ENCODE measurements at places on chromosomes 16 and 17.

- H3K27ac ChIP-seq: no peak overlapping the region
- no peaks in the 10 kb centered on the region for H3K36me3 ChIP-seq
- no peaks in the 10 kb centered on the region for H3K27me3 ChIP-seq
Measured at GRCh38 chr17:7557775-7558543, 591 bp upstream of the TNFSF13 start.

DNA sequence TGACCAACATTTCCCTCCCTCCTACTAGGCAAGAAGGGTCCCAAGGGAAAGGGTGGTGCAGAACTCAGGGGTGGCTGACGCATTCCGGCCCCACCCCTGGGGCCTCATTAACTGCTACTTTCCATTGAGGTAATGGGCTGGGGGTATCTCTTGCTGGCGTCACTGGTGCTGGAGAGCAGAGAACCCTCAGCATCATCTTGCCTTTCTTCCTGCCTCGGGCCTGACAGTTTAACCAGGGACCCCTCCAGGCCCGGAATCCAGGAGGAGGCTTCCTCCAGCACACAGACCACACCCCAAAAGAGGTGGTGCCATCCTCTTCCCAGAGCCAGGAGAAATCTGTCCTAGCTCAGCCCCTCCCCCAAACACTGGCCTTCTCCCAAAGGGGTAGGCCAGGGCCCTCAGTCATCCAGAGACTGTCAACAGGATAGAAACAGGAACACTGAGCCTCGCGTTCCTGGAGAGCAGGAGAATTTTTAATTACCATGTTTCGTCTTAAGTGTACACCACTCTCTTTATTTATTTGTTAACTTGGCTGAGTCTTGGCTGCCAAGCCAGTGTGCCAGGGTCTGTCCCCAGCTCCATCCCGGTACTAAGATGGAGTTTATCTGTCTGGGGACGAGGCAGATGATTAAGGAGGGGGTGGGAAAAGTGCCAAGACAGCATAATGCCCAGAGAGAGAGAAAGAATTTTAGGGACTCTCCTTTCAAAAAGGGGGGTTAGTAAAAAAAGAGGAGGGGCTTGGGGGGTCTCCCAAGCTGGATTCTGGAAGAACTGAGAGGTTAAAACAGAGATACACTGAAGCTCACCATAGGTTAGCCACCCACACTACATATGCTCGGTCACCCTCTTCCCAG is 5.1 kb downstream of the ETV4 start:
- no peaks in the 10 kb centered on the region for H3K36me3 ChIP-seq
- no peak for DNase-seq
- no peak overlapping the region for H3K4me3 ChIP-seq
- H3K27ac ChIP-seq: no peak overlapping the region
- H3K4me1 ChIP-seq: peaks cover 17% of the 10 kb centered on the region

DNA sequence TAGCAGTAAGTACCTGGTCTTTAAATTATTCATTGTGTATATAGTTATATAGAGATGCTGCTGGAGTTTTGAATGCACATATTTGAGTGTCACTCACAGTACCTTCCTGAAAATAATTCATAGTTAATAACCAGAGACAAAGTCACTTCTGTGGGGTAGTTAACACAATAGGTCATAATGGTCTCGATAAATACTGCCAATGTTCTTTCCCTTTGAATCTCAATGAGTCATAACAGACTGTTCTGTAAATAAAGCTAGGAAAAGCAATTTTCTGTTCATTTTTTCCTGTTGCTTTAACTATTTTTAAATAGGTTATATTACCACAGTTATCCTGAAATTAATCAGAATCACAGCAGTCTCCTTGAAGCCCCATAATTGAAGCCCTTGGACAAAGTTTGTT is 87.2 kb downstream of the MAP2K4 start:
- no peak overlapping the region for H3K4me3 ChIP-seq
- H3K36me3 ChIP-seq: peaks cover 5% of the 10 kb centered on the region
- H3K4me1 ChIP-seq: no peaks in the 10 kb centered on the region
- no peaks in the 10 kb centered on the region for H3K27me3 ChIP-seq
- DNase-seq: no peak
- H3K27ac ChIP-seq: no peak overlapping the region

DNA sequence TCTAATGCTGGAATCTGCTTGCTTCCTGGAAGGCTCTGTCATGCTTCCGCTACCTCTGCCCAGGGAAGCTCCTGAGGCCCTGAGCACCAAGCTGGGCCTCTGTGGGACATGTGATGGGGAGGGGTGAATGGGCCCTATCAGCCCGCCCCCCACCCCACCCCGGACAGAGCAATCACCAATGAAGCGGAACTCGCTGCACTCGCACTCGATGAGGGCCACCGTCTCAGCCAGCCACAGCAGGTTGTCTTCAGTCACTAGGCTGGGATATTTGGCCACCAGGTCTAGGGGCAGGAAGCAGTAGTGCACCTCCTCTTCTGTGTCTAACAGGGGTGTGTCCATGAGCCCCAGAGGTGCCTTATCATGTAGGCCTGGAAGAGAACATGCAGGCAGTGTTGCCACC is 23.6 kb downstream of the KCTD19 start:
- no peaks in the 10 kb centered on the region for H3K27me3 ChIP-seq
- no peaks in the 10 kb centered on the region for H3K36me3 ChIP-seq
- H3K4me3 ChIP-seq: no peak overlapping the region
- no peak overlapping the region for H3K27ac ChIP-seq

DNA sequence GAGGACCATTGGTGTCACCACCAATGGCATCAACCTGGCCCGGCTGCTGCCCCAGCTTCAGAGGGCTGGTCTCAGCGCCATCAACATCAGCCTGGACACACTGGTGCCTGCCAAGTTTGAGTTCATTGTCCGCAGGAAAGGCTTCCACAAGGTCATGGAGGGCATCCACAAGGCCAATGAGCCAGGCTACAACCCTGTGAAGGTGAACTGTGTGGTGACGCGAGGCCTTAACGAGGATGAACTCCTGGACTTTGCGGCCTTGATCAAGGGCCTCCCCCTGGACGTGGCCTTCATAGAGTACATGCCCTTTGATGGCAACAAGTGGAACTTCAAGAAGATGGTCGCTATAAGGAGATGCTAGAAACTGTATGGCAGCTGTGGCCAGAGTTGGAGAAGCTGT is 111.9 kb upstream of the SIAH1 start:
- no peak for DNase-seq
- no peak overlapping the region for H3K4me3 ChIP-seq
- no peaks in the 10 kb centered on the region for H3K36me3 ChIP-seq
- H3K4me1 ChIP-seq: no peaks in the 10 kb centered on the region

- H3K4me1 ChIP-seq: peaks cover 19% of the 10 kb centered on the region
- no peak overlapping the region for H3K27ac ChIP-seq
- H3K4me3 ChIP-seq: no peak overlapping the region
- no peaks in the 10 kb centered on the region for H3K36me3 ChIP-seq
- H3K27me3 ChIP-seq: no peaks in the 10 kb centered on the region
Measured at GRCh38 chr16:85848986-85849385, 49.5 kb downstream of the COX4I1 start.
